ENCODE measurements at places on chromosomes 4 and X. TPM values are rescaled to one million over a fixed set of nuclear protein-coding genes. Genes with fewer than 3 reads are reported as not detected.

RUFY3 gene
- total RNA-seq: 183 TPM

MAGEA3 gene
- total RNA-seq: not detected

NDST4 gene
- total RNA-seq: 2.6 TPM

TSPAN5 gene
- total RNA-seq: 55.3 TPM

VCX3B gene
- total RNA-seq: not detected

CTAG1B gene
- not detected for total RNA-seq

BEND2 gene
- 0.27 TPM for total RNA-seq

SLC38A5 gene
- 103 TPM for total RNA-seq

MPC1L gene
- not detected for total RNA-seq

SLC25A43 gene
- total RNA-seq: 7.0 TPM

CXCL11 gene
- total RNA-seq: not detected

BTK gene
- total RNA-seq: 3.1 TPM

GPR143 gene
- total RNA-seq: 11.9 TPM

PRKX gene
- 26.4 TPM for total RNA-seq

MPP1 gene
- 22.2 TPM for total RNA-seq

CPZ gene
- total RNA-seq: 59.4 TPM

SLC7A11 gene
- 7.1 TPM for total RNA-seq

Measured in camera-type eye (tissue), 1 donor.